Fibroblast of skin of left biceps (primary cell): ENCODE measurements at places on chromosomes 4 and X.

- DNase-seq, result peak; percentile 23
Measured at GRCh38 chrX:41148553-41148952, 63.3 kb downstream of the USP9X start.

GRCh38 chr4:35246493-35246892 lies 997.8 kb downstream of the ARAP2 start:
- DNase-seq, result no peak

- no peak for DNase-seq
Measured at GRCh38 chrX:48107717-48108116, 22.7 kb upstream of the SPACA5B start.

GRCh38 chr4:180610324-180610723 lies 1632.9 kb upstream of the TENM3 start:
- DNase-seq, result no peak

GRCh38 chrX:140318296-140318695 lies 186.6 kb downstream of the SOX3 start:
- no peak for DNase-seq

DNA sequence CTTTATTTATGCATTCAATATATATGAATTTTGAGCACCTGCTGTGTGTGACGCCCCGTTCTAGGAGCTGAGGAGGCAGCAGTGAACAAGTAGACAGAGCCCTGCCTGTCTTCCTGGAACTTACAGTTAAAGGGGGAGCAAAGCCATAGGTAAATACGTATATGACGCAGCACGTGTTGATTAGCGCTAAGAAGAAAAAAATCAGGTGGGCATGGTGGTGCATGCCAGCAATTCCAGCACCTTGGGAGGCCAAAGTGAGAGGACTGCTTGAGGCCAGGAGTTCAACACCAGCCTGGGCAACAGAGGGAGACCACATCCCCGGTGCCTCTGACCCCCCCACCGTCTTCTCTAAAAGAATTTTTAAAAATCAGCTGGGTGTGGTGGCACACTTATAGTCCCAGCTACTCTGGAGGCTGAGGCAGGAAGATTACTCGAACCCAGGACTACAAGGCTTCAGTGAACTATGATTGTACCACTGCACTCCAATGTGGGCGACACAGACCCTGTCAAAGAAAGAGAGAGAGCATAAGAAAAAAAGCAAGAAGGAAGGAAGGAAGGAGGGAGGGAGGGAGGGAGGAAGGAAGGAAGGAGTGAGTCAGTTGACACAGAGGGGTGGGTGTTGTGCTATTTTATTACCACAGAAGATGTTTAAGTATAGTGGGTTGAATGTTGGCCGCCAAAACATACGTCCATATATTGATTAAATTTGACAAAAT lies 5.4 kb upstream of the KIAA0232 start:
- no peak for DNase-seq
